ENCODE measurements at places on chromosomes 2 and 18.

DNA sequence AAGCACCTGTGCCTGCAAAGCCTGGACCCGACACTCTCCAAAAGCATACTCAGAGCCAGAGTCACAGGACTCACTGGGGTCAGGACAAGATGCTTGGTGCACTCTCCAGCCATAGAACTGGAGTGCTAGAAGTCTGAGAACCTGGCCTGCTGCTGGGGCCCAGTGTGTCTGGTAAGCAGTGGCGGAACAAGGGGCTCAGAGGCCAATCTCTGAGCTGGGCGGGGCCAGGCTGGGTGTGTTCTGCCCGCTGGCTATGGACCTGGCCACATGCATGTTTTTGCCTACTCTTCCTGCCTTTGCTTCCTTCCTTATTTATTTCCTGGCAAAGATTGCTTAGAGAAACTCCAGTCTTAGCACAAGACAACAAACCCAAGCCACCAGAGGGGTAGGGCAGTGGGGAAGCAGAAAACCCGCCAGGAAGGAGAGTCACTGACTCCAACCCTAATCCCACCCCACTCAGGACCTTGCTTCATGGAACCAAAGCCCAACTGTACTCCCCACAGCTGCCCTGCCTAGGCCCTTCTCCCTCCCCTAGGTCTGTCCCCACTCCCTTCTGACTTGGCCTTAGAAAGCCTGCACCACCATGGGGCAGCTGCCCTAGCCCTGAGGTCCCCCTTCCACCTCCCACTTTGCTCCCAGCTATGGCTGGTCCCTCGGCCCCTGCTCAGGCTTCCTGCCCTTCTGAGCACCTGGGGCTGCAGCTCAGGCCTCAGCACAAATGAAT lies 315.5 kb downstream of the CELF4 start:
- no peak for DNase-seq

DNA sequence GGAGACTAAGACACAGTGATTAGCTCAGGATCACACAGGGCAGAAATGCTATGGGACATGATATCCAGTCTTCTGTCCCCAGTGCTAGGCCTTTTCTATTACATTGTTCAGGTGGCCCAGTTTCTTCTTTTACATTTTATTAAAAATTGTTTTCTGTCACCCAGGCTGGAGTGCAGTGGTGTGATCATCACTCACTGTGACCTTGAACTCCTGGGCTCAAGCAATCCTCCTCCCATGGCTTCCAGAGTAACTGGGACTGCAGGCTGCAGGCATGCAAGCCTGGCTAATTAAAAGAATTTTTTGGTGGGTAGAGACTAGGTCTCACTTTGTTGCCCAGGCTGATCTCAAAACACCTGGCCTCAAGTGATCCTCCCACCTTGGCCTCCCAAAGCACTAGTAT lies 15.4 kb downstream of the PDK1 start:
- no peak for DNase-seq

GRCh38 chr2:221285148-221285547 lies 287.0 kb downstream of the EPHA4 start:
- DNase-seq: no peak

DNA sequence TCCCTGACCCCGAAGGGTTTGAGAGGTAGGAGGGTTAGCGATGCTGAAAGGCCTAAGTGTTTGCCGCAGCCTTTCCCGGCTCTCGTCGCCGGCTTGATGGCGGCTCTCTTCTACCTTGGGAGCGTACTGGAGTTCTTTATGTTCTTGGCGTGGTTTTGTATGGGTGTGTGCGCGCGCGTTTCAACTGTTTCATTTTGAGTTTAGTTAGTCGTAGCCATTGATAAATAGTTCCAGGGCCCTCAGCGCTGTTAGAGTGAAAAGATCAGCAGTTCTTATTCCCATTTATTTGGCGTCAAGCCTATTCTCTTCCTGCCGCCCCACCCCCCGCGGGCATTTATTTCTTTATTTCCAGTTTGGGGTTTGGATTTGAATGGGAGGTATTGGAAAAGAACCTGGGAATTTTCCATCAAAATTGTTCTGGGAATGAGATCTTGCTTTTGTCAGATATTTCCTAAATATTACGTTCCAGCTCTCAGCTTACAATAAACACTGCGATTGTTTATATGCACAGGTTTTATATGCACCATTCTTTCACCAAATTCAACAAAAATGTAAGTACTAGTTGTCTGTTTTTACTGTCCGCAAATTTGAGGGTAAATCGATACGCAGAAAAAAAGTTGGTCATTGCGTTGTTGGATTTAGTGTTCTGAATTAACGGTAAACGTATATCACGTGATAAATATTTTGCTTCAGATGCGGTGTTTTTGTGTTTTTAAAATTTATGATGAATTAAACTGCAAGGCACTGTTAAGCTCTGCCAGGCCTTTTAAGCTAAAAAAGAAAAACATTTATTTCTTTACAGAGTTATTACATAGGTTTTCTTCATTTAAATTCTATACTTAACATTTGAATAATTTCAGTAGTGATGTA lies 954 bp downstream of the CCNT2 start:
- no peak for DNase-seq

DNA sequence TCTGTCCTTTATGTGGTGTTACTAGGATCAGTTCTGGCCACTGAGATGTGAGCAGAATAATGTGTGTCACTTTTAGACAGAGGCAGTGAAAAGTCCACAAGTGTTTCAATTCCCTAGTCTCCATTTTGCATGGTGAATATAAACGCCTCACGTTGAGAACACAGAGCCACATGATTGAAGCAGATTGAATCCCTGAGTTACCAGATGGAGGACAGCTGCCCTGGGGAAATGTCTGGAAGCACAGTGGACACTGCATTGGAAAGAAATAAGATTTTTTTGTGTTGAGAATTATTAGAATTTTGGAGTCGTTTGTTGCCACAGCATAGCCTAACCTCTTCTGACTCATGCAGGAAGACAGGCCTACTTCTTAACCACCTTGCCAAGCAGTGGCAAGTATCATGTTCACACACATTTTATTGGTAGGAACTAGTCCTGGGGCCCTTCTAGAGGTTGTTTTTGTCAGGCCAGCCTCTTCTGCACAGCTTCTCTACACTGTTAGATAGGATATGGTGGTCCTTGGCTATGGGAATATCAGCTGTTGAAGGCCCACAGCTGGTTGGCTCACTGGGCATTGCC lies 188.6 kb downstream of the TMEM182 start:
- DNase-seq: no peak

GRCh38 chr2:134574611-134575330 lies 144.0 kb downstream of the TMEM163 start:
- DNase-seq: no peak

- peak; percentile 42 for DNase-seq
Measured at GRCh38 chr18:76615065-76615733, 120.2 kb upstream of the ZNF516 start.

GRCh38 chr18:76373297-76373696 lies 121.7 kb downstream of the ZNF516 start:
- DNase-seq: no peak

- DNase-seq: no peak
Measured at GRCh38 chr2:144998435-144998834, 478.5 kb upstream of the ZEB2 start.

- DNase-seq: no peak
Measured at GRCh38 chr2:55137024-55137958, 87.0 kb upstream of the RTN4 start.

Measured in amniotic epithelial cell (primary cell).